ENCODE measurements at places on chromosomes 7 and 10.

DNA sequence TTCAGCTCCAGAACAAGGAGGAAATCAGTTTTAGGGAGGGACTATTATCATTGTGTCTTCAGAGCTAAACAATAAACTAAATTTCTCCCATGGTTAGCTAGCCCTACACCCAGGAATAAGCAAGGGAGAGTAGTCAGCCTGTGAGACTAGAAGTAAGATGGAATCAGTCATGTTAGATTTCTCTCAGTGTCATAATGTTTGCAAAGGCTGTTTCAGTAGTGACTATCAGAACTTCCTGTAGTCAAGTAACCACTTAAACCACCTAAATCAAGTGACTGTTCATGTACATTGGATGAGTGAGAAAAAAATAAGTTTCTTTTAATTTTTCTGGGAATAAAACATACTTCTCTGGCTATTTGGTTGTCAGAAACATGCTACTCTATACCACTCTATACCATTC is 121.6 kb downstream of the KCND2 start:
- DNase-seq: no peak

DNA sequence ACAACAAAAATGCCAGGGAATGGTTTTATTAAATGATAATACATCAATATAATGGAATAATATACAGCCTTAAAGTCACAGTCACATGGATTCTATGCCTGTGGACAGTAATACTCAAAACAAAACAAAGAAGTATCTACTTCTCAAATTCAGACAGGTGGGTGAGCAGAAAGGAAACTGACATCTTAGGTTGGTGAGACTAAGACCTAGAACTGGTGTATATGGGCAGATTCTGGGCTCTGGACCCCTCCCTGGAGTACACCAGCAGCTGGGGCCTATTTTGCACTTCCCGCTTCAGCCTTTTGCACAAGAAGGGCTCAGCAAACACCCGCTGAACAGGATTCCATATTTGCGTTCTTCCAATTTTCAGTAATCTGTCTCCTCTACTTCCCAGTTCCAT is 5.4 kb upstream of the FIS1 start:
- DNase-seq: no peak

DNA sequence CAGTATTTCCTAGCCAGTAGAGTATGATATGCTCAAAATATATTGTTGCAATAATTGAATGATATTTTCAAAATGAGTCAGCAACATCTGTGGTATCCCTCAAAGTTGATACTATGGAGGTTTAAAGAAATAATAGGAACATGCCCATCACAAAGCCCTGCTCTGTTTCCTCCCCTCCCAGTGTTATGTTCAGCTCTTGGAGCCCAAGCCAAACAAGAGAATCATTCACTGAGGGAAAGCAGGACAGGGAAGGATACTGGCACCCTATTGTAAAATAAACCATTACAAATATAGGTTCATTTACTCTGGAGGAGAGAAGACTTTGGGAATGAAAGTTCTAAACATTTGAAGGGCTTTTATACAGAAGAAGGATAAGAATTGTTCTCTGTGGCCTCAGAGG is 37.6 kb downstream of the SORCS3 start:
- DNase-seq: no peak

- DNase-seq: no peak
These were observed 19.1 kb upstream of the GALNT11 start for GRCh38 chr7:152006336-152006735.

DNA sequence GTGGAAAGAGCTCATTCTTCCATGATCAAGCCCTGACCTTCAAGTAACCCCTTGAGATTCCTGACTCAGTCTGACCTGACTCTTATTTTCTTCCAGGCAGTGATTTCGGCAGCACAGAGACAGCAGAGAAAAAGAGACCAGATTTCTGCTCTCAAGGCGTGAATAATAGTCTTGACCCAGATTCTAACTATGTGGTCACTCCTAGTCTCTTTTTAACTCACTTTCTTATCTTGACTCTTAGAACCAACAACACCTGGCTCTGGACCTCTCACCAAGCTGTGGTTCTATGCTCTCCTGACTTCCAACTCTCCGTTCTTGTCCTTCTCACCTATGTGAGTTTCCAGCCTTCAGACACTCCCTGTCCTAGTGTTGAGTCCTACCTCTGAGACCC is 36.9 kb upstream of the KDM7A start:
- DNase-seq: no peak

GRCh38 chr10:73629165-73629564 is 12.1 kb downstream of the MYOZ1 start:
- DNase-seq: no peak

- no peak for DNase-seq
These were observed 425.4 kb downstream of the EXOC4 start for GRCh38 chr7:133678137-133678814.

GRCh38 chr7:32273297-32273696 is 203.1 kb upstream of the PDE1C start:
- DNase-seq: no peak
